SJSA1 (cell line): ENCODE measurements at places on chromosomes 1 and 21.

DNA sequence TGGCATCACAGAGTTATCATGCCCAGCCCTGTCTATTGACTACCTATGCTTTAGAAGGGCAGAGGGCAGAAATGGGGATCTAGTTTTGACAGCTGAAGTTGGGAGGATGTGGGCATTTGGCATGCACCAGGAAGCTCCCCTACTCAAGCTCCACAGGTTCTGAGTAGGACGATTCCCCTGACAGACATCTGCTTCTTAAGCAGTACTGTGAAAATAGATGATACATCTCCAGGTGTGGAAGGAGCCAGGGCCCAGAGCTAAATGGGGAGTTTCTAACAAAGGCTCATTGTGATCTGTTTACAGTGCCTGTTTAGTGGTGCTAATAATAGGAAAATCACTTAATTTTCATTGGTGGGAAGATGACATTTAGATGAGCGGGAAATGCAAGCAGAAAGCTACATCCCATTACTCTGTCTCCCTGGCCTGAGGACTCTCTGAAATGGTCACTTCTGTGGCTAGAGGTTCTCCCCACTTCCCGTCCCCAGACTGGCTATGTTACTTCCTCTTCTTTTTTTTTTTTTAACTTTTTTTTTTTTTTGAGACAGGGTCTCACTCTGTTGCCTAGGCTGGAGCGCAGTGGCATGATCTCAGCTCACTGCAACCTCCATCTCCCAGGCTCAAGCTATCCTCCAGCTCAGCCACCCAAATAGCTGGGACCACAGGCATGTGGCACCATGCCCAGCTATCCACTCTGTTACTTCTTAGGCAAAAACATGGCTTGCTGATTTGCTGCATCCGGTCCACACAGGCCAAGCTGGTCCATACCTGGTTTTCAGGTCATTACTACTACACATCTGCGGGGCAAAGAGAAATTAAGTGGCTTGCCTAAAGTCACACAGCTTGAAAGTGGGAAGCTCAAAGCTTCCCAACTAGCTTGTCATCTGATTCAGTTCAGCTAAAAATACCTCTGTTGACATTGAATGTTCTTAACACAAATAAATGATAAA is 23.2 kb upstream of the CNIH3 start:
- no peaks in the 10 kb centered on the region for H3K36me3 ChIP-seq
- H3K4me3 ChIP-seq: no peak overlapping the region
- peak overlapping the region; percentile 64 for H3K27ac ChIP-seq
- peaks cover 47% of the 10 kb centered on the region for H3K4me1 ChIP-seq

GRCh38 chr1:41576620-41577019 is 92.1 kb upstream of the EDN2 start:
- no peak for DNase-seq
- H3K4me1 ChIP-seq: 0 out of 2 replicates have a peak, but pooled peaks cover 4% of the 10 kb centered on the region
- H3K4me3 ChIP-seq: no peak overlapping the region
- H3K27me3 ChIP-seq: no peaks in the 10 kb centered on the region
- peaks cover 2% of the 10 kb centered on the region; the same call in 1 of the 2 replicates for H3K36me3 ChIP-seq

DNA sequence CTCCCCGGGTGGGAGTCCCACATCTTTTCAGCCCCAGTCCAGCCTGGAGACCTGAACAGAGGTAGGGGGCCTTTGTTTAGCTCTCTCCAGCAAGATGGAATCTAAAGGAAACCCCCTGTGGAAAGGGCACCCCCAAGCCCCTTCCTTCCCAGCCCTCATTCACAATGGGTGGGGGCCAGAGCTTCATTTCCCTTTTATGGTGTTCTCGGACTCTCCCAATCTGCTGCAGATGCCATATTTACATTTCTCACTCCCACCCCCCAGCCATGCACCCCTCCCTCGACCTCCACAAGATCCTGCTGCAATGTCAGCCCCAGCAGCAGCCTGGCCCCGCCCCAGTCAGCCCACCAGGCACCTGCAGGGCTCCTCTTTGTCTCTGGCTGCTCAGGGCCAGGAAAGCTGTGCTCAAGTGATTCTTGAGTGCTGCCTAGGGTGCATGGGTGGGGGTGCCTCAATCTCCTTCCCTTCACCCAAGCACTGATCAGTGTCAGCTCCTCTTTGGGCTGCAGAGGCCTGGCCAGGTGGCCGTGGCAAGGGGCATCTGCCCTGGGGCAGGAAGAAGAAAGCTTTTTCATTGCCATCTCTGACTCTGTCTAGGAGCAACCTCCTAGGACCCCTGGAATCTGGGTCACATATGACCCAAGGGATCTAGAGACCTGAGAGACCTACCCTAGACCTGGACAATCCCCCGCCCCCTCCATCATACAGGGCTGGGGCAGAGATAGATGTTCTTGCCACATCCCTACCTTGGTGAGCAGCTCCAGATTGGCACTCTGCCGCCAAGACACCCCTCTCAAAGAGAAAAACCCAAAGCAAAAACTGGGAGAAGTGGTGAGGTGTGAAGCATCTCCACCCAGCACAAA is 1.7 kb downstream of the KIF21B start:
- no peak overlapping the region for H3K4me3 ChIP-seq
- H3K4me1 ChIP-seq: peaks cover 29% of the 10 kb centered on the region
- H3K27me3 ChIP-seq: no peaks in the 10 kb centered on the region
- DNase-seq: no peak

GRCh38 chr21:38729291-38729690 is 76.4 kb upstream of the ETS2 start:
- H3K4me1 ChIP-seq: peaks cover 14% of the 10 kb centered on the region
- no peaks in the 10 kb centered on the region for H3K36me3 ChIP-seq
- no peak overlapping the region for H3K27ac ChIP-seq
- H3K27me3 ChIP-seq: no peaks in the 10 kb centered on the region
- no peak for DNase-seq

- no peaks in the 10 kb centered on the region for H3K4me1 ChIP-seq
- H3K4me3 ChIP-seq: no peak overlapping the region
- H3K36me3 ChIP-seq: peaks cover 4% of the 10 kb centered on the region; the same call in 1 of the 2 replicates
- H3K27me3 ChIP-seq: no peaks in the 10 kb centered on the region
- no peak for DNase-seq
These were observed 98.4 kb downstream of the MAGI3 start for GRCh38 chr1:113488576-113489177.
